ENCODE measurements at places on chromosomes 3 and 15.

- DNase-seq = no peak
These were observed 27.1 kb upstream of the MAGEF1 start for GRCh38 chr3:184738982-184739381.

GRCh38 chr3:147572970-147573340, 163.8 kb downstream of the ZIC1 start:
- no peak for DNase-seq

GRCh38 chr3:132394320-132394719, 23.0 kb upstream of the DNAJC13 start:
- DNase-seq = no peak

- no peak for DNase-seq
These were observed 8.8 kb upstream of the C15orf61 start for GRCh38 chr15:67512140-67512539.

GRCh38 chr15:97977734-97978133, 17.2 kb downstream of the ARRDC4 start:
- no peak for DNase-seq

DNA sequence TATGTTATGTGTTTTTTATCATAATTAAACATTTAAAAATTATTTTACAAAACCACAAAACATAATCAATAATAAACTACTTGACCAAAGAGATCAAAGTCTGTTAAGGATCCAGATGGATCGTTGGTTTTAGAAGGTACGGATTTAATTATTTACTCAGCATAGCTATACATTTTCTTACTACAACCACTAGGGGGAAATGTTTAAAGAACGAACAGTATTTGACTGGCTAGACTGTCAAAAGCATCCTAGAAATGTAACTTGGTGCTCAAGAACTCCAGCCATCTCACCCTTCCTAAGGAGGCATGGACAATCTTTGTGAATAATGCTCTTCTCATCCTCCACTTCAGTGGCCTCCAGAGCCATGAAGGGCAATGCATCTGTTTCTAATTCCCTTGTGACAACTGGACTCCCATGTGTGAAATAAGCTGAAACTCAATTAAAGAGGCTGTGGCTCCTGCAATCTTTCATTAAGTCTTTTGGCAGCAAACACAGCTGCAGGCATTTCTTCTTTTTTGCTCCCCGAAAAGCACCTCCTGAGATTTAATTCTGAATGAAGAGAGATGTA, 94.7 kb upstream of the TUSC7 start:
- peak; percentile 29 for DNase-seq

DNA sequence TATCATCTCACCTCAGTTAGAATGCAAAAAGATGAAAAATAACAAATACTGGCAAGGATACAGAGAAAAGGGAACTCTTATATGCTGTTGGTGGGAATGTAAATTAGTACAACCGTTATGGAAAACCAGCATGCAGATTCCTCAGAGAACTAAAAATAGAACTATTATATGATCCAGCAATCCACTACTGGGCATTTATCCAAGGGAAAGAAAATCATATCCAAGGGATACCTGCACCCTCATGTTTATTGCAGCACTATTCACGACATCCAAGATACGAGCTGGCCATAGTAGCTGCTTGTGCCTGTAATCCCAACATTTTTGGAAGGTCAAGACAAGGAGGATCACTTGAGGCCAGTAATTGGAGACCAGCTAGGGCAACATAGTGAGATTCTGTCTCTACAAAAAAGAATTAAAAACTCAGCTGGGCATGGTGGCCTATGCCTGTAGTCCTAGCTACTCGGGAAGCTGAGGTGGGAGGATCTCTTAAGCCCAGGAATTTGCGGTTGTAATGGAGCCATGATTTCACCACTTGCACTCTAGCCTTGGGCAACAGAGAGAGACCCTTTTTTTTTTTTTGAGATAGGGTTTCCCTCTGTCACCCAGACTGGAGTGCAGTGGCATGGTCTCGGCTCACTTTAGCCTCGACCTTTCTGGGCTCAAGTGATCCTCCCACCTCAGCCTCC, 26.6 kb downstream of the USP50 start:
- DNase-seq = no peak

DNA sequence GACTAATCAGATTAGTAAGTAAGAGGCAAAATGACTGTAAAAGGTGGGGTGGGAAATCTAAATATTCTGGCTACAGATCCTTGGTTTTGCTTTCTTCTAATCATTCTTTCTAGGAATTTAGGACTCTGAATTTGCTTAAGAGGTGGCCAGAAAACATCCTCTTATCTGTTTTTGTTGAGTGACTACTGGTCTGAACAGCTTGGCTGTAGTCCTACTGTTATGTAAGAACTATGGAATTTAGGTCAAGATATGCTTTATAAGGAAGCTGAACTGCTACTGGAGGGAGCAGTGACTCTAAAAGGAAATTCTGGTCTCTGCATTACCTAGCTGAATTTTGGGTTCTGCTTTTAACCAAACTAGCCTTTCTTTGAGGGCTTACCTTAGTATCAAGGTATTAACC, 33.5 kb upstream of the CSPG5 start:
- no peak for DNase-seq

DNA sequence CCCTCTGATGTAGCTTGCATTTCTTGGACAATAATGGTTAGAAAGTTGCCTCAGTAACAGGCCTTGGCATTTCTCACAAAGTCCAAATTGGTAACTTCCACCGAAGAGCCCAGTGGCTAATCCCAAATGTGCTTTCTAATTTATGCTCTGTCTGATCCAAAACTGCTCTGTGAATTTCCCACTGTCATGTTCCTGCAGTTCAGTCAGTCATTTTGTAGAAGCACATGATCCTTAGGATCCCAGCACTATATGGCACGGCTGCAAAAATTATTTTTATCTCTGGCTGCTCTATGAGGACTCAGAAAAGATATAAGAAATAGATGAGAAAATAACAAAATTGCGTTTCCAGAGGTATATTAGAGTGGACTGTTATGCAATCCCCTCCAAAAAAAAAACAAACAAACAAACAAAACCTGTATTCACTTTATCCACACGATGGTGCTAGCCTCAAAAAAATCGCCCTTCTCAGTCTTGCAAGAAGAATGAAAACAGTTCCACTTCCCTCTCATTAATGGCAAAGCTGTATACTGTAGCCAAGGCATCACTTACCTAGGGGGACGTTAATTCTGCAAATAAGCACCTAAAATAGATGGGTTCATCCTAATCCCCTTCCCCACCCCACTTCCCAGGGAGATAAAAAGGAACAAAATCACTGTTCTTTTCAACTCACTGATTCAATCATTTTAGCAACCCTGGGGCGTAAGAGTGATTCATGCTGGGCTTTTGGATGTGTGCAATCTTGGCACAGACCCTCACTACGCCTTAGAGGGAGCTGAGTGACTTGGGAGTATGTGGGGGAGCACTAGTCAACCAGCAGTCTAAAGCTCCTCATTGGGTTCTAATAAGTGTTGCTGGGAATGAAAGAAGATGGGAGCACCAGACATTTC, 61.3 kb downstream of the TMCO5A start:
- DNase-seq = peak; percentile 24

DNA sequence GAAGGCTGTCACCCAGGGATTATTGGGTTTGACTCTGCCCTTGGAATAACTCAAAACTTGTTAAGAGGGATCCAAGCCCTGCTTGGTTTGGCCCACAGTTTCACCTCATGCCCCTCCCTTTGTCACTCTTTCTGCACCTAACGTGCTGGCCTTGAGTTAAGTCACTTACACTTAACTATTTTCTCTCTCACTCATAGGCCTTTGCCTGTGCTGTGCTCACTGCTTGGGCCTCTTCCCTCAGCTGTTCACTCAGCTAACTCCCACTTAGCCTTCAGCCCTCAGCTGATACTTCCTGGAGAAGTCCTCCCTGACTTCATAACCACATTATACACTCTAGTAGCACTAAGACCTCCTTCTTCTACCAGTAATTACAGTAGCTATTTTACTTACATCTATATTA, 133.3 kb downstream of the CMSS1 start:
- DNase-seq = peak; percentile 69

DNA sequence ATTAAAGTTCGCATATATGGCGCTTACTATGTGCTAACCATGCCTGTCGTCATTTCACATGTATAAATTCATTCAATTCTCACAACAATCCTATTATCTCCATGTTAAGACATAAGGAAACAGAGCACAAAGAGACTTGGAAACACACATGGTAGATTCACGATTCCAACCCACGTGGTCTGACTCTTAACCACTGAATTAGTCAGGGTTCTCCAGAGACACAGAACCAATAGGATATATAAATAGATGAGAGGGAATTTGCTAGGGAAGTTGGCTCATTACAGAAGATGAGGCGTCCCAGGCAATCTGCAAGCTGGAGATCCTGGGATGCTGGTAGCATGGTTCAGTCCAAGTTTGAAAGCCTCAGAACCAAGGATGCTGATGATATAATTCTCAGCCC, 765.3 kb downstream of the TBL1XR1 start:
- DNase-seq = no peak

DNA sequence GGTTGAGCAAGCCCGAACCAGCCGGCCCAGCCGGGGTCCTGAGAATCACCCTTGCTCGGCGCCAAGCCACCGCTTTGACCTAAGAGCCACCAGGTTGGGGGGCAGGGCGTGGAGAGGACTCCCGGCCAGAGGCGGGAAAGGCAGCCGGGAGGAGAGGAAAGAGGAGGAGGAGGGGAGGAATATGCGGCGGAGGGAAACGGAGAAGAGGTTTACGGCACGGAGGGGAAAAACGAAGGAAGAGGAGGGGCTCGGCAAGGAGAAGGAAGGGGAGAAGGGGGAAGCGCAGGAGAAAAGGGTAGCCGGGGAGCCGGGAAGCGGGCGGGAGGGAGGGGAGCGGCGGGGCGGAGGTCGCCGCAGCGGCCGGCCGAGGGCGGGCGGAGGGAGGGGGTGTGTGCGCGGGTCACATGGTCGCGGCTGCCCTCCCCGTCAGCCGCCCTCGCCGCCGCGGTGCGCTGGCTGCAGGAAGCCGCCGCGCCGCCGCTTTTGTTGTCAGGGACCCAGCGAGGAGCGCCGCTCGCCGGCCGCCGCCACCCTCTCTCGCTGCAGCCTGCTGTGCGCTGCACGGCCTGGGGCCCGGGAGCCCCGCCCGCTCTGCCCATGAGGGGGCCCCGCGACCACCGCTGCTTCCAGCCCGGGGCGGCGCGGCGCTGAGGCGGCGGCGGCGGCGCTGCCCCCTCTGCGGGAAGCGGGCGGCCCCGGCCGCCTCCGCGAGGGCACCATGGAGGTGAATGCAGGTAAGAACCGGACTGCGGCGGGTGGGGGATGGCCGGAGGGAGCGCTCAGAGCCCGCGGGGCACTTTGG, at the start of gene NR1D2:
Gene NR1D2 (plus strand): TSS at position 426 of the 802 bp plus-strand sequence. CDS start 293 bp downstream, at position 719.
- peak; percentile 60 for DNase-seq

DNA sequence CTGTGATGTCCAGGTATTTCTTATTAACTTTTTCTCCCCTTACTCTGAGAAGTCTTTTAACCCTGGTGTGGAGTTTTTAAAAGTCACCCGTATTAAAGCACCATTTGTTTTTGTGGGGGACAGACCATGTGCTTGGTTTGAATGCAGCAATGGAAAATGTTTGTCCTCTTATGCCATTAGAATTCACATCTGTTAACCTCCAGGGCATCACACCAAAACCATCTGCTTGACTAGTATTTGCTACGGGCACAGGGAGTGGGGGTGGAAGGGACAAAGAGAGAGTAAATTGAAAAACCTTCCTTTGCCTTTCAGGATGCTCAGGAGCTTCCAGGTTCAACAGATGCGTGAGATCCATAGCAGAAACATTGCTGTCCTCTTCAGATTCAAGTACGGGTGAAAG, 61.4 kb upstream of the GOLGA8B start:
- no peak for DNase-seq

DNA sequence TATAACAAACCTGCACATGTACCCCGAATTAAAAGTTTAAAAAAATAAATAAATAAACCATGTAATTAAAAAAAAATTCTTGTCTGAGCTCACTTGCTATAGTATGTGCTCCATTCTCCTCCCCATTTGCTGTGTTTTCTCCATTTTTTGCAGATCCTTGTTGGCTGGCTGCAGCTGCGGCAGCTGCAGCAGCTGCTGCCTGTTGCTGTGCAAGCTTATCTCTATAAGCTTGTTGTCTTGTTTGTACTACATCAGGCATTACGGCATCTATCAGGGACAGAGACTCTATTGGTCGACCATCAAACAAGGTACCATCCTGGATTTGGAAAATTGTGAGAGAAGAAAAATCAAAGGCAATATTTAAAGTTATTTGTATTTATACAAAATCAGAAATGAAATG, 145.9 kb downstream of the TBL1XR1 start:
- no peak for DNase-seq

GRCh38 chr3:192079098-192079497, 618.1 kb downstream of the PYDC2 start:
- no peak for DNase-seq

DNA sequence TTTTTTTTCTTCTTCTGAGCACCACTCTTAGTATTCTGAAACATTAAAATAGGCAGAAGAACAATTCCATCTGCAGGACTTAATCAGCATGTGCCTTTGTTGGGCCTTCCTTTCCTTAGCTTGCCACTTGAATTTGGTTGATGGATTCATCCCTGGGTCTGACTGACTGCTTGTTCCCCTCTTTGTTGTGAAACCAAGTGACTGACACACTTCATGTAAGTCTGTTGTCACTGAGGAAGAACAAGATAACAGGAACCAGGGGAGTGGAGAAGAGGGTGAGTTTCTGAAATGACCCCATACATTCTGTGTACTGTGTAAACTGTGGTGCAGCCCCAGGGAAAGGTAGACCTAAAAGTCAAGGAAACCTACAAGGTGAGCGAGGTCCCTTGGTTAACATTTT, 188.7 kb upstream of the TBC1D5 start:
- no peak for DNase-seq

DNA sequence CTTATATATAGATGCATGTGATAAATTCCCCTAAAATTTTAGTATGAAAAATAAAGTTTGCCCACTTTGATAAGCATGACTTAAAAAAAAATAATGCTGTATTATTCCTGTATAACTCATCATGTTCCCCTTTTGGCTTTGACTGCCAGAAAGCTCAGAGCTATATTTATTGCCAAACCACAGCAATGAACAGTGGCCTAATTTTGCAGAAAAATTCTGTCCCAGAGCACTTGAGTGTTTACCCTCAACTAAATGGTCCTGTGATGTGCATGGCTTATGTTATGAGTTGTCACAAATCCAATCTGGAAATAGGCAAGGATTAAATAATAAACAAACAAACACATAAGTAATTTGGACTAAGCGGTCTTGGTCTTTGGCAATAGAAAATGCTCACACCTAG, 276.7 kb downstream of the SLC9A9 start:
- peak; percentile 31 for DNase-seq

GRCh38 chr3:8875836-8876235, 87.4 kb downstream of the RAD18 start:
- DNase-seq = no peak

DNA sequence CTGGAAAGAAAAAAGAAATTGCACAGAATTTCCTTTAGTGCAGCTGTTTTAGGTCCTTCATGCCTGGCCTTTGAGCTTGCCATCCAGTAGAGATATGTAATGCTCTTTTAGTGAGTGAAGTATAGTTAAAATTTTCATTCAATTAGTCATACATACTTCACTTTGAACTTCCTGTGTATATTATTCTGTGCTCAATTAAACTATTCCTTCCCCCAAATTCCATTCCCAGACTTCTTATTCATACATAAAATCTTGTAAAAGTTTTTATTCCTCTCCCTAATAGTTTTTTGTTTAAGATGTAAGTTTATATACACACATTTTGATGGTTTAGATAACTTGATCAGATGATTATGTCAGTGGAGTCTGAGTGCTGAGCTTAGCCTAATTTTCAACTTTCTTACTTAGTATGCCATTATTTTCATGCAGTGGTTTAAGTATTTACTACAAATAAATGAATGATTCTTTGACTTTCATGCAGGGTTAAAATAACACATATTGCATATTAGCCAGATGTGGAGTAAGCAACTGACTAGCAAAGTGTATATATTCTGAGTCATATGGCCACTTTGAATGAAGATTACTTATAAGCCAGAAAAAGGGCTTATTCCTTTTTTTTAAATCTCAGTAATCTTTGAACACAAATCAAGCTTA, 42.5 kb upstream of the ABHD10 start:
- DNase-seq = no peak

GRCh38 chr3:123046262-123047061, 18.9 kb upstream of the SEMA5B start:
- DNase-seq = no peak

Measured in Kasumi-1 (cell line).